ENCODE measurements at places on chromosomes 13 and 19.

GRCh38 chr19:39136225-39136940, 10.8 kb downstream of the PAK4 start:
- DNase-seq, result no peak

DNA sequence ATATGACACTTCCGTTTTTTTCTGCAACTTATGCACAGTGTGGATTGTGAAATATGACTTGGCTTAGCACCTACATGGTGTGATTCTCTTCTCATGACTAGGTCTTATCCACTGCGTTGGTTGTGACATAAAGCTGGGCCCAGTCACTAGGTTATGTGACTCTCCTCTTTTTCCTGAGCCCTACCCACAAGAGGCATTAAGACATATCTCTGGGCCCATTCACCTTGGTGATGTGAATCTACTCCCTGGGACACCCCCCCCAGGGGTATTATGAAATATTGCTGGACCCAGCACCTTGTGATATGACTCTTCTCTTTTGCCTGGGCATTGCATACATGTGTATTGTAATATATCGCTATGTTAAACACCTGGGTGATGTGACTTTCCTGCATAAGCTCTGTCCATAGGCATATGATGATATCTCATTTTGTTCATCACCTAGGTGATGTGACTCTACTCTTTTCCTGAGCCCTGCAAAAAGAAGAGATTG, 85.8 kb upstream of the ZNF43 start:
- DNase-seq, result no peak

DNA sequence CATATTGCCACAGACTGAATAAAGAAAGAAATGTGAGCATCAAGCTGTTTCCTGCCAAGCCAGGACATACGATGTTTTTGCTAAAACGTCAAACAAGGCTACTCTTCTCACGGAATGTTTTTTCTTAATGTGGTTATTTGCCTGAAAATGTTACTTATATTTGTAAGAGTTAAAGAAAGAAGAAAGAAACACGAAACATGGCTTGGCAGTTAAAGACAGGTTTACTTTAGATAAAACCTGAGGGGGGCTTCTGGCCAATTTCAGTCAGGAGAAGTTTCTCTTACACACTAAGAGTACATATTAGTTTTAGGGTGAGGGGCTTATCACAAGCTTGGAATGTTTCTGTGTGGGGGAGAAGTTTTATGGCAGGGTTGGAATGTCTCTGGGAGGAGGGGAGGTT, 4.4 kb upstream of the OR10H4 start:
- no peak for DNase-seq

- no peak for DNase-seq
Observed at GRCh38 chr19:48344892-48345291, 18.8 kb downstream of the TMEM143 start.

- DNase-seq, result no peak
Observed at GRCh38 chr19:47433121-47433520, 13.8 kb upstream of the MEIS3 start.
